NCI-H1092 (cell line): ENCODE measurements at places on chromosomes 1 and 21.
A peak's percentile ranks its signal among the peaks of the same experiment; 100 is the strongest.

DNA sequence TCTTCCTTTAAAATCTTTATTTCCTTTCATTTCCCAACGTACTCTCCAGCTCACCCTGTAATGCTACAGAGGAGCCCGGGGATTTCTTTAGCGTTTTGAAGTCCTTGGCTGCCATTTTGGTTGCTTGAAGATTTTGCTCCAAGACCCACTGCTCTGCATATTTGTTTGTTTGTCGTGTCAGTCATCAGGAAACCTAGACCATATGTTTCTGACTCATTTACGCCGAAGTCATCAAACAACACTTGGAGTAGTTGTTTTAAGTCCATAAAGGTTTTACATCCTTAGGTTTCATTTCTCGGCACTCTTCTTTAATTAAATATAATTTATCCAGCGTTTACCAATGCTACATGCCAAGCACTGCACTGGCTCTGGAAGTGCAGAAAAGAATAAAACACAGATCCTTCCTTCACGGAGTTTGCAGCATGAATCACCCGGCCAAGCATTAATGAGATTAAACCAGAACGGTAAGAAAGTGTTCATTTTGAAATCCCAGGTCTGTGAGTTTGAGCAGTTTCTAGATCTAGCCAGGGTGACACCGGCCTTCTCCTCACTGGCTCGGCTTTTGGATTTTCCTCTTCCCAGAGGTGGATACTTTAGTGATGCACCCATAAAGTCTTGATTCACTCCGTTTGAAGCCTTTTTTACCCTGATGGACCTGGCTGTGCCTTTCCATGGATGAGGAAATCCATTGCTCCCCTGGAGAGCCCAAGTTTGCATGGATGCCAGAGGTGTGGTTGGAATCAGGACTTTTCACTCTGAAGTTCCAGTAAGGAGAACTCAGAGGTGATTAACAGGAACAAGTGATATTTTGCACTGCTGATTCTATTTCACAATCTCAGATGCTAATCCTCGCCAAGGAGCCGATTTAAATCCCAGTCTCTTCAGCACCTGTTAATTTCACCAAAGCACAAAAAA, 109.3 kb downstream of the KAZN start:
- DNase-seq: no peak

DNA sequence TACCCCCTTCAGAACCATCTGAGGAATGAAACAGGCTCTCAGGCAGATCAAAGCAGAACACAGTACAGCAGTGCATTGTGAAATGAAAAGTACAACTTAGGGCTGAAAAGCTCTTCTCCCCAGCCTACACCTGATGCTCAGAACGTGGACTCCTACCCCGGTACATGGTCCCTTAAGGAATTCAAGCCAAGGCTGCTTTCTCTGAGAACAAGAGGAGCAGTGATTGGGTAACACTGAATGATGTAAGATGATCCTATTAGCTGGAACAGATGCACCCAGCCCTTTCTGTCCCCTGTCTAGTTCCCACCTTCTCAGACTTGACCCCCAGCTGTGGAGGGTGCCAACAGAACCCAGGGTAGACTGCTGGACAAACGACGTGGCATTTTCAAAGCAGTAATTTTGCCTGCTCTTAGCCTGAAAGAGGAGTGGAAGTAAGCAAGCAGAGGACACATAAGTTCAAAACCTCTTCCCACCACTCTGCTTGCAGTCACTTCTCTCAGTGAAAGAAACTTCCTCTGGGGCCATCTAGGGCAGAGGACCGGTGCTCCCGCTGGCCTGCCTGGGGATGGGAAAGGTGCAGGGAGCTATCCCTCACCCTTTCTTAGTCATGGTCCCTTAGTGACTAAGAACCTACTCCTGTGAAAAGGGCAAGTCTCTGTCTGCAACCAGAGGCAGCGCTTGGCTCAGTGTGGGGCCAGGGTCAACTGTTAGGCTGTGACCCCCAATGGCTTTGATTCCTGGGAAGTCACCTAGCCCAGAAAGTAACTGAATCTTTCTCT, 72.7 kb downstream of the TRABD2B start:
- DNase-seq: no peak

DNA sequence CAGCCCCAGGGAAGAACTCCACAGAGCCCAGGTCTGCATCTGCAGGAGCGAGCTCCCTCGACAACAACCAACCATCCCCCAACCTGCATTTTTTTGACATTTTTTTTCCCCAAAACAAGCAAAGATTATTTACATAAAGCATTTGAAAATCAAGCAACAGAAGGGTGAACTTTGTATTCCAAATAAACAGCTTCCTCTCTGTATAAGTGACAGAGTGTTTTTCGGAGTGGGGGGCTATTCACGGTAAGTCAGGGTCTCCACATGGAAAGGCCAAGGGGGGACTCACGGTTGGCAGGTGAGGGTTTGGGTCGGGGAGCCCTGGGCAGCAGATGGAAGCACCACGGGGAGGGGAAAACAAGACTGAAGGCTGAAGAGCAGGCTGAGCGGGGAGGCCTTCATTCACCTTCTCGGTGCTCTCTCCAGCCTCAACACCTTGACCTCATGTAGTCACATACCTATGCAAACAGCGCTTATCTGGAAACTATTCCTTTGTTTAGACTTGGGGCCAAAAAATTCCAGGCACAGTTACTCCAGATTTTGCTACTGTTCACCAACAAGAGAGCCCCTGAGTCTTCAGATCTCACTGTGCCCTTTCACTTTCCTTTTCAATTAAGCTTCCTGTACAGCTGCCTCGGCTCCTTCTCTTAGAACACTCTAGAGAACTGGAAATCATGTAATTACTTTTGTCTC, 27.6 kb downstream of the C2CD2 start:
- no peak for DNase-seq

DNA sequence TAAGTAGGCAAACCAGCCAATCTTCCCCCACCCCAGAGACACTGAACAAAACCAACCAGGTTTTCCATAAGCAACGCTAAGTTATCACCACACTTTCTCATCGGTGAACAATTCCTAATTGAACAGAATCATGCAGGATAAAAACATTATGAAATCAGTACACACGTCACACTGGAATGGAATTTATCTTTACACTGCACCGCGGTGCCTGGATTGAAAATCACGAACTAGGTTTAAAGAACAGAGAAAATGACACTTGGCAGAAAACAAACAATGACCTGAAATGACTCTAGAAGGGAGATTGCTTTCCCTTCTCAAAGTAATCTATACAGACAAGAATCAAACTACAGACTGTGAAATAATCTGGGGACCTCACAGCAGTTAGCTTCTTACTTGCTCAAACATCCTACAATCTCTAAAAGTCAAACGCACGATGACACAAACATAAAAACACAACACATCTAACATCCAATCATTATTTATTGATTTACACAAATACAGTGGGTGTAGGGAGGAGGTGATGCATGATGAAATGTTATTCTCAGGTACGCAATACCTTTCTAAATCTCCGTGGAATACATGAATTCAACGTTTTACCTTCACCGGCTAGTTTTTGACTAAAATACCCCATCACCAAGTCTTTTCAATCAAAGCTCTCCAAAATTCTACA, 1.9 kb downstream of the EIF4G3 start:
- no peak for DNase-seq

DNA sequence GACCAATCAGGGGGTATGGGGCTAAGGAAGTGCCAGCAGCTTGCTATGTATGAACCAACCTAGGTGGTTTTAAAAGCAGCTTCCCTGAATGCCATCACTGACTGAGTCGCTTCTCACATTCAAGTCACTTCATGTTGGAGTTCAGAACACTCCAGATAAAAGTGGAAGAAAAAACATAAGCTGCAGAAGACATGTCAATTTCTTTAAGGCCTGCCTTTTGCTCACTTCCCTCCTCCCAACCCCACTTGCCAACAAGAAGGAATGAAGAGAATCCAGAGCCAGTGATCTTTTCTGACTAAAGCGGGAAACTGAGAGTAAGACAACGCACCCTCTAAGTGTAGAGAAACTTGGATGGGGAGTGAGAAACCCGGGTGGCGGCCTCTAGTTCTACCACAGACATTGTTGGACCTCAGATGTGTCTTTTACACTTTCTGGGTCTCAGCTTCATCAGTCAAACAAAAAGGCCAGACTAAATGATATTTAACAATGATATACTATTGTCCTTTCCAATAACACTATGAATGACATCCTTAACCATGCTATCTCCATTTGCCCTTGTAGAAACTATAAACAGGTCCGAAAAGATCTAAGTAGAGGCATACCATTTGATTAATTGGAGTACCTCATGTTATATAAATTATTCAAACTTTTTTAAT, 54.1 kb downstream of the LUZP1 start:
- no peak for DNase-seq

- DNase-seq: no peak
Measured at GRCh38 chr1:53061859-53062707, at the start of gene PODN. PODN (plus strand) TSS chr1:53062213; CDS start chr1:53069856, 7,643 bp downstream.

DNA sequence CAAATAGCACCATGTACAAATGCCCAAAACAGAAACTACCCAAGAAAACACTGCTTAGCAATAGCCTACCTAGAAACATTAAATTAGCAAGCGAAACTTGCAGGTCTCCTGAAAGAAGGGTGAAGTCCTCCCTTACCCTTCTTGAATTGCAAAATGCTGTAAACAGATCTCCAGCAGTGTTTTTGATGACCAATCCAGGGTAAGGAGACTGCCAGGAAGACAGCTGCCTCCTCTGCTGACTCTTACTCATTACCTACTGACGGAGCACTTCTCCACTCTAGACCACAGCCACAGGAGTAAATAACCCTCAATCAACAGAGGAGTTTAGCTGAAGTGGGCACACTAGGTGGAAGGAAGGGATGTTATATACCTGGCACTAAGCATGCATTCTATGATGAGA, 32.2 kb upstream of the GADD45A start:
- DNase-seq: no peak

DNA sequence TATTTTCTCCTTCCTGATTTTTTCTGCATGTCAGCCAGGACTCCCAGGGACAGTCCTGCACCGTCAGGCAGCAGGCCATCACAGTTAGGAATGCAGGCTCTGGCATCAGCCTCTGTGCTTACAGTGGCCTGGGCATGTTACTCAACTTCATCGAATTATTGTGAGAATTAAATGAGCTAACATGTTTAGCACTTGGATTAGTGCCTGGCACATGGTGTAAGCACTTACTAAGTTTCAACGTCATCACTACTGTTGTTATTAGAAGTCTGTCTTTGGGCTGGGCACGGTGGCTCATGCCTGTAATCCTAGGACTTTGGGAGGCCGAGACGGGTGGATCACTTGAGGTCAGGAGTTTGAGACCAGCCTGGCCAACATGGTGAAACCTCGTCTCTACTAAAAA, 45.1 kb downstream of the SCCPDH start:
- no peak for DNase-seq

DNA sequence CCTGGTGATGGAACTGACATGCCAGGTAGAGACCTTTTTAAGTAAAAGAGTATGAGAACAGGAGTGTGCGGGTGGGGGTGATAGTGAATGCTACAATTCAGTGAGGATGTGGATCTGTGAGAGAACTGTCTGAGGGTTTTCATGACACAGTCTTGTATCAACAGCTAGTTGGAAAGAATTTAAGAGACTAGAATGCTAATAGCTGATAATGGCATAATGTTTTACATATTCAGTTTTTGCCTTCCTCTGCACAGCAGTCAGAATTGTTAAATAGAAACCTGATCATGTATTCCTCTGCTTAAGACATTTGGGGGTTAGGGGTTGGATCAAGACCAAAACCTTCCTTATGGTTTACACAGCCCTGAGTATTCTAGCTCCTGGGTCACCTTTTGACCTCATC, 152.8 kb upstream of the ZRANB2 start:
- DNase-seq: no peak

DNA sequence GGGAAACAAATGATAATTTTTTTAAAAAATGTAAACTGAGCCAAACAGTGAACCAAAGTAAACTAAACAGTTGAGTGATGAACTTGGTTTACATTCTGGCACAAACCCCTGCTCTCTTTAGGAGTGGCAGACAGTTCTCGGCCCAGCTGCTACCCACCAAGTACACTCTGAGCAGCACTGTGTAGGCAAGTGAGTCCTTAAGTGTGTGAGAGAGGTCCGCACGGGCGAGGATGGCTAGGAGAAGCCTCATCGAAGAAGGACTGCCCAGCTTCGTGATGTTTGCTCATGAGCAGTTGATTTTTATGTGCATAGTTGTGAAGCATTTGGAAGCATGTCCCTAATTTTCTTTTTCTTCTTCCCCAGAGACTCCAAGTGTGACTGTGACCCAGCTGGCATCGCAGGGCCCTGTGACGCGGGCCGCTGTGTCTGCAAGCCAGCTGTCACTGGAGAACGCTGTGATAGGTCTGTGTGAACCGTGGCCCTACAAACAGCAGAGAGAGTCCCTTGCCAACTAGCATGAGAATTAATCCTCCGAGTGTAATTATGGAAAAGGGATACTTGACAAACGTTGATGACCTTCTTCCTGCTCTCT, 32.1 kb downstream of the LAMC2 start:
- DNase-seq: peak; percentile 57

- no peak for DNase-seq
Measured at GRCh38 chr1:209134001-209134400, 449.5 kb upstream of the CAMK1G start.

DNA sequence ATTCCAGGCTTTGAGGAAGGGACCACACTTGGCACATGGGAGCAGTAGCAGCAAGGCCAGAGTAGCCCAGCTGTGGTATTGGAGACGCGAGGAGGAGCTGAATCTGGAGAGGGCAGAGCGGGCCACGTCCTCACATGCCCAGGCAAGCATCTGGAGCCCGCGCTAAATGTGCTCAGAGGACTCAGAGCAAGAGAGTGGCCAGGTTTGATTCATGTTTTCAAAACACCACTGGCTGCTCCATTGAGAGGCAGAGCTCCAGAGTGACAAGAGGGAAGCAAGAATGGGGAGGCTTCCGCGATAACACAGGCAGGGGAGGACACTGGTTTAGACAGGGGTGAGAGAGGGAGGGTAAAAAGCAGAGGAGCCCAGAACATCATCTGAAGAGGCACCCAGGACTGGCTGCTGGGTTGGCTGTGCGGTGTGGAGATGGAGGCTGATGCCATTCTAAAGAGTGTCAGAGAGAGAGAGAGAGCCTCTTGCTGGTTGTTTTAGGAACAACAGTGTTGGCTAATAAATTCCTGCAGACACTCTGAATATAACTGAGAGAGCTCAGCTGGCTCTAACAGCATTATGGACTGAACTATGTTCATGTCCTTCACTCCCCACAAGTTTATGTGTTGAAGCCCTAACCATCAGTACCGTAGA, 32.3 kb downstream of the RCAN1 start:
- DNase-seq: no peak

GRCh38 chr1:232334246-232334645, 295.7 kb downstream of the SIPA1L2 start:
- DNase-seq: no peak

DNA sequence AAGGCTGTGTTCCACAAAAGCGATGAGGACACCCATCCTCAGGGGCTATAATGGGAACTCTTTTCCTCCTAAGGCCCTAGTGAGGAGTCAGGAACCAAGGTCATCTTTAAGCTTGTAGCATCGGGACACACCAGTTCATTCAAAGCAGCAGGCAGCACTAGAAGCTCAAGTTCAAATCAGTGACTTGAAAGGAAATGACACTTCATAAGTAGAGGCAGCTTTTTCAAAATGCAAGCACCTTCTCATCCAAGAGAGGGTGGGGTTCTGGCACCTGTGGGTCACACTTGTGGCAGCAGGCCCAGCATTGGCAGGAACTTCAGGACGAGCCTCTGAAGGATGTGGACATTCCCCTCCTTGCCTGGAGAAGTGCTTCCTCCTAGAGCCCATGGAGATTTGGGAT, 496.3 kb downstream of the KIF26B start:
- DNase-seq: no peak
